ENCODE measurements at places on chromosomes 1 and 21. TPM values are rescaled to one million over a fixed set of nuclear protein-coding genes. Genes with fewer than 3 reads are reported as not detected.
A peak's percentile ranks its signal among the peaks of the same experiment; 100 is the strongest.

The TTC39A gene
- total RNA-seq, result 148 TPM

The S100A7 gene
- not detected for total RNA-seq

The CD48 gene
- 4.9 TPM for total RNA-seq

The GRIK1 gene
- 0.11 TPM for total RNA-seq

The OR2L2 gene
- 0.10 TPM for total RNA-seq

The B3GALT6 gene
- total RNA-seq, result 8.0 TPM

GRCh38 chr1:45622524-45623394, 1.1 kb downstream of the CCDC17 start:
- no peaks in the 10 kb centered on the region for H3K4me1 ChIP-seq
- H3K36me3 ChIP-seq, result no peaks in the 10 kb centered on the region
- H3K27ac ChIP-seq, result no peak overlapping the region
- H3K27me3 ChIP-seq, result no peaks in the 10 kb centered on the region
- no peak for DNase-seq

GRCh38 chr1:226838456-226838855, 32.0 kb upstream of the PSEN2 start:
- no peak overlapping the region for H3K4me3 ChIP-seq
- no peak overlapping the region for H3K27ac ChIP-seq
- no peaks in the 10 kb centered on the region for H3K27me3 ChIP-seq

DNA sequence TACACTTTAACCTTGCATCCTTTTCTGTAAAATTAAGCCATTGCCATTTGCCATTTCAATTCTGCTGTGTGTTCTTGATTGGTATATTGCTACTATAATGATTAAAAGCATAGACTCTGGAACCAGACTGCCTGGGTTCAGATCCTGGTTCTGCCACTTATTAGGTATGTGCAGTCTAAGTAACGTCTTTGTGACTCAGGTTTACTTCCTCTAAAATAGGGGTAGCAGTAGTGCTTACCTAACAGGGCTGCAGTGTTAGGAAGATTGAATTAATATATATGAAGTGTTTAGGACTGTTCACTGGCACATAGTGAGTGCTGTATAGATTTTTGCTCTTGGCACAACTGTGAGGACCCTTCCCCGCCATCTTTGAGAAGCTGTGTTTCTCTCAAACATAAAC, 4.4 kb downstream of the CDC42 start:
- H3K27me3 ChIP-seq, result no peaks in the 10 kb centered on the region
- H3K36me3 ChIP-seq, result no peaks in the 10 kb centered on the region
- H3K4me1 ChIP-seq, result peaks cover 10% of the 10 kb centered on the region
- no peak overlapping the region for H3K27ac ChIP-seq
- H3K4me3 ChIP-seq, result no peak overlapping the region
- DNase-seq, result no peak

DNA sequence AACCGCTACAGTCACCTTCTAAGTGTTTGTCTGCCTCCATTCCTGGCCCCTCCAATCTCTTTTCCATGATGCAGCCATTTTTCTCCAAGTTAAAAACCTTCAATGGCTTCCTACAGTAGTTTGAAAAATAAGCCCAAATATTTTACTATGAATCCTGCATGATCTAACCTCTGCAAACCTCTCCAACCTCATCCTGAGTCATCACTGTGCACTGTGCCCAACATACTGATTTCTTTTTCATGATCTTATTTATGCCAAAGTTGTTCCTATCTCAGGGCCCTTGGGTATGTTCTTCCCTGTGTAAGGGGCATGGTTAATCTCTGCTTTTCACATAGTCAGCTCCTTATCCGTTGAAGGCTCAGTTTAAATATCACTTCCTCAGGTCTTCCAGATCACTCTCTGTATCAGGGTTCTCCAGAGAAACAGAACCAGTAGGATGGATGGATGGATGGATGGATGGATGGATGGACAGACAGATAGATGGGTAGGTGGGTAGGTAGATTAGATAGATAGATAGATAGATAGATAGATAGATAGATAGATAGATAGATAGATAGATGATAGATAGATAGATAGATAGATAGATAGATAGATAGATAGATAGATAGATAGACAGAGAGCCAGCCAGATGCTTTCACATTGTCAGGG, 18.1 kb upstream of the PTPN14 start:
- H3K36me3 ChIP-seq, result no peaks in the 10 kb centered on the region
- H3K4me1 ChIP-seq, result peaks cover 4% of the 10 kb centered on the region
- H3K27ac ChIP-seq, result no peak overlapping the region
- no peaks in the 10 kb centered on the region for H3K27me3 ChIP-seq
- H3K4me3 ChIP-seq, result no peak overlapping the region

GRCh38 chr21:17612023-17612564, 607 bp downstream of the BTG3 start:
- peaks cover 5% of the 10 kb centered on the region for H3K4me1 ChIP-seq
- H3K27me3 ChIP-seq, result no peaks in the 10 kb centered on the region
- H3K36me3 ChIP-seq, result no peaks in the 10 kb centered on the region
- peak overlapping the region; percentile 78 for H3K27ac ChIP-seq
- peak overlapping the region; percentile 65 for H3K4me3 ChIP-seq

DNA sequence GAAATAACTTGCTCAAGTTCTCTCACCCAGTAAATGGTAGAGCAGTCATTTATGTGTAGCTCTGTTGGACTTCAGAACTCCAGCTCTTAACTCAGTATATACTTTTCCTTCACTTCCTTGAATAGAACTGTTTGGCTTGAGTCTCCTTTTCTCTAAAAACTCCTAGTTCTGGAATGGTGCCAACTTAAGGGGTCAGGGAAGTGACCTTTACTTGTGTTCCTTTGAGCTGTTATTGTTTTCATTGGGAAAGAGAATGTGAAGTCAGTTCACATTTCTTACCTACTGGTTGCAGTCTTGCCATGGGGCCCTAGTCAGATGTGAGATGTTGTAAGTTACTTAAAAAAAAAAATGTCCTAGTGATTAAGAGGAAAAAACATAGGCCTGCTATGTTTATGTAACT, 77.0 kb upstream of the MACF1 start:
- H3K4me1 ChIP-seq, result peaks cover 12% of the 10 kb centered on the region
- peak overlapping the region; percentile 75 for H3K27ac ChIP-seq
- H3K36me3 ChIP-seq, result no peaks in the 10 kb centered on the region
- H3K4me3 ChIP-seq, result no peak overlapping the region

DNA sequence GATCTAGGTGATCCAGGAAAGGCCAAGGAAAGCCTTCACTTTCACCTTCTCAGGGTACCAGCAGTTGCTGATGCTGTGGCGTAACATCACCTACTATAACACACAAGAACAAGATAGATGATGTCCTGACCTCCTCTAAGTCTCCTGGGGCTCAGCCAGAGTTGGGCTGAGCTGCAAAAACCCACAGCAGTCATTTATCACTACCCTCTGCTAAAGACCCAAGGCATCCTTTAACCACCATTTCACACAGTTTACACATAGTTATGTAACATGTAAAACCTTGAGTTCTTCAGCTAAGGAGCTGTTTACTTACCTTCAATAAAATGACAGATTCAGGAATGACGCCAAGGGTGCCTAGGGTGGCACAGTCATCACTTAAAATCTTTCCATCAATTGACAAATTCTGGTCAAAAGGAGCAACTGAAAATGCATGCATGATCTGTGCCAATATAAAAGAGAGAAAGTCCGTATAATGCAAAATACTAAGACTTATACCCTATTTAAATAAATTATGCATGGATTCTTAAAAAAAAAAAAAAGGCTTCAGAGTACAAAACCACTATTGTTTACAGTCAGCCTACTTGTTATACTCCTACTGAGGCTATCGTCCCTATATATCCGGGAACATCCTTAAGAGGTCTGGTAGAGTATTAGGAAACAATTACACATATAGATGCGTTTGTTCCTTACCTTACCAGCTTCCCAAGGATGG, 20.7 kb upstream of the RAP1GAP start:
- H3K27me3 ChIP-seq, result no peaks in the 10 kb centered on the region
- DNase-seq, result no peak
- H3K4me3 ChIP-seq, result no peak overlapping the region
- no peak overlapping the region for H3K27ac ChIP-seq
- H3K4me1 ChIP-seq, result no peaks in the 10 kb centered on the region

DNA sequence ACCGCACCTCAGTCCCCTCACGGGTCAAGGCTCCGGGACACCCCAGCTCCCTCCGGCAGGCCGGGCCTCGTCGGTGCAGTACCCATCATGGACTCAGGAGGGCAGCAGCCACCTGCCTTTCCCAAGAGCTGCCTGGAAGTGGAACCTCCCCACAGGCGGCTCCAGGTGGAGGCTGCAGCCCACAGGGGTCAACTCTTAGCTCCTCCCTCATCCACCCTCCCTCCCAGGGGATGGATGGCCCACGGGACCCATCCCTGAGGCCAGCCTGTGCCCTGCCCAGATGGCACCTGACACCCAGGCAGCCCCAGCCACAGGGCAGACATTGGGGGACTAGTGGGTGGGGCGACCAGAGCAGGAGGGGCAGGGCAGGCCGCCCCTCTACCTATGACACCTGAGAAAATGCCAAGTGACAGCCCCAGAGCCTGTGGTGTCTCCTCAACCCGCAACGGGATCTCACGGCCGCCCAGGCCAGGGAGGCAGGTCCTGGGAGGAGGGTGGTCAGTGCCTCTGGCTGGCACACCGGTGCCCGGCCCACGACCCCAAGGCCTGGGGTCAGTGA, 1.2 kb upstream of the ARHGEF16 start:
- H3K27me3 ChIP-seq, result peaks cover 10% of the 10 kb centered on the region
- peak; percentile 88 for DNase-seq
- peaks cover 33% of the 10 kb centered on the region for H3K4me1 ChIP-seq

DNA sequence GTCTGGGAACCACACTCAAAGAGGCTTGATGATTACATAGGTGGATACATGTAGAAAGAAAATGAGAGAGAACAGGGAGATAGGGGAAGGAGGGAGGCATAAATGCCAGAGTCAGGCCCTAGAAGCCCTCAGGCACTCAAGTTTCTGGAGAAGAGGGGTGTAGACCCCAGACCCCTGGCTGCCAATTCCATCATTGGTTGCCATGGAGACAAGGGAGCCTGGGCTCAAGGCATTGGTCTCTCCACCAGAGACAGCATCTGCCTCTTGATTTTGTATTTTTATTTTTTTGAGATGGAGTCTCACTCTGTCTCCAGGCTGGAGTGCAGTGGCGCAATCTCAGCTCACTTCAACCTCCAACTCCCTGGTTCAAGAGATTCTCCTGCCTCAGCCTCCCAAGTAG, 114.3 kb upstream of the GRIK3 start:
- H3K27me3 ChIP-seq, result no peaks in the 10 kb centered on the region
- no peak overlapping the region for H3K4me3 ChIP-seq
- no peak for DNase-seq
- H3K4me1 ChIP-seq, result no peaks in the 10 kb centered on the region
- no peaks in the 10 kb centered on the region for H3K36me3 ChIP-seq
- H3K27ac ChIP-seq, result no peak overlapping the region

GRCh38 chr1:227779685-227780084, 35.8 kb upstream of the PRSS38 start:
- H3K27me3 ChIP-seq, result no peaks in the 10 kb centered on the region
- H3K4me1 ChIP-seq, result no peaks in the 10 kb centered on the region
- H3K36me3 ChIP-seq, result no peaks in the 10 kb centered on the region
- no peak overlapping the region for H3K27ac ChIP-seq
- no peak overlapping the region for H3K4me3 ChIP-seq

DNA sequence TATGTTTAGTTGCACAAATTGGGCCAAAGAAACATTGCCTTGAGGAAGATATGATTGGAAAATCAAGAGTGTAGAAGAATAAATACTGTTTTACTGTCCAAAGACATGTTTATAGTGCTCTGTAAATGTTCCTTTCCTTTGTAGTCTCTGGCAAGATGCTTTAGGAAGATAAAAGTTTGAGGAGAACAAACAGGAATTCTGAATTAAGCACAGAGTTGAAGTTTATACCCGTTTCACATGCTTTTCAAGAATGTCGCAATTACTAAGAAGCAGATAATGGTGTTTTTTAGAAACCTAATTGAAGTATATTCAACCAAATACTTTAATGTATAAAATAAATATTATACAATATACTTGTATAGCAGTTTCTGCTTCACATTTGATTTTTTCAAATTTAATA, 43.0 kb downstream of the CD46 start:
- H3K36me3 ChIP-seq, result no peaks in the 10 kb centered on the region
- H3K4me1 ChIP-seq, result no peaks in the 10 kb centered on the region
- no peaks in the 10 kb centered on the region for H3K27me3 ChIP-seq
- no peak for DNase-seq
- no peak overlapping the region for H3K4me3 ChIP-seq

GRCh38 chr1:192161976-192162375, 3.7 kb downstream of the RGS18 start:
- DNase-seq, result no peak
- no peaks in the 10 kb centered on the region for H3K4me1 ChIP-seq
- H3K27ac ChIP-seq, result no peak overlapping the region
- no peaks in the 10 kb centered on the region for H3K36me3 ChIP-seq
- H3K4me3 ChIP-seq, result no peak overlapping the region

GRCh38 chr1:197807216-197807615, 31.9 kb upstream of the DENND1B start:
- H3K27ac ChIP-seq, result no peak overlapping the region
- peaks cover 4% of the 10 kb centered on the region for H3K4me1 ChIP-seq
- H3K27me3 ChIP-seq, result no peaks in the 10 kb centered on the region

GRCh38 chr1:117753652-117754051, 147.8 kb downstream of the TENT5C start:
- no peaks in the 10 kb centered on the region for H3K27me3 ChIP-seq
- no peaks in the 10 kb centered on the region for H3K36me3 ChIP-seq
- no peak overlapping the region for H3K4me3 ChIP-seq
- no peaks in the 10 kb centered on the region for H3K4me1 ChIP-seq
- DNase-seq, result no peak
- peak overlapping the region; percentile 45 for H3K27ac ChIP-seq

GRCh38 chr1:182257369-182258063, 134.1 kb downstream of the GLUL start:
- H3K36me3 ChIP-seq, result no peaks in the 10 kb centered on the region
- no peaks in the 10 kb centered on the region for H3K4me1 ChIP-seq
- DNase-seq, result no peak
- H3K4me3 ChIP-seq, result no peak overlapping the region
- no peak overlapping the region for H3K27ac ChIP-seq

DNA sequence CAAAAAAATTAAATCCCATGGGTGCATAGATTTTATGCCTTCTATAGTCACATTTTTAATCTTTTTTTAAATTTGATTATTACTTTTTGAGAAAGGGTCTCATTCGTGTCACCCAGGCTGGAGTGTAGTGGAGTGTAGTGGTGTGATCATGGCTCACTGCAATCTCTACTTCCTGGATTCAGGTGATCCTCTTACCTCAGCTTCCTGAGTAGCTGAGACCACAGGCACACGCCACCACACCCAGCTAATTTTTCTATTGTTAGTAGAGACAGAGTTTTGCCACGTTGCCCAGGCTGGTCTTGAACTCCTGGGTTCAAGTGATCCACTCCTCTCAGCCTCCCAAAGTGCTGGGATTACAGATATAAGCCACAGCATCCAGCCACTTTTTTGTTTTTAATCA, 10.4 kb downstream of the CBR3 start:
- H3K27ac ChIP-seq, result no peak overlapping the region
- no peaks in the 10 kb centered on the region for H3K36me3 ChIP-seq
- no peak for DNase-seq
- H3K4me3 ChIP-seq, result no peak overlapping the region
- H3K4me1 ChIP-seq, result peaks cover 4% of the 10 kb centered on the region

DNA sequence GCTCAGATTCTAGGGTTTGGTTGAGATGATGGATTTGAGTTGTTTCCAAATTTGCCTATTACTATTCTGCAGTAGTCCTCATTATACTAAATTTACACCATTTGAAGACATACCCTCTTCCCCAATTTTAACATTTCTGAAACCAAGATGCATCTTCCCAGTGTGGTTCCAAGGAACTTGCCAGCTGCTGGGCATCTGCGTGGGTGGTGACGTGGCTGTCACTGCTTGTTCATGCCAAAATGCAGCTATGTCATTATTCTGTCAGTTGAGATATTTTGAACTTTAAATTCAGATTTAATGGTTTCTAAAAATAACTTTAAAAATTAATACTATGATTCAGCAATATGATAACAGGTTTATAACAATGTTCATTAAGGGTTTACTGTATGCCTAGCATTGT, 1.2 kb downstream of the ZFP69 start:
- no peak overlapping the region for H3K4me3 ChIP-seq
- no peaks in the 10 kb centered on the region for H3K27me3 ChIP-seq
- H3K36me3 ChIP-seq, result no peaks in the 10 kb centered on the region

Data from colonic mucosa (tissue), 4 donors.